Smooth muscle cell of the umbilical artery (primary cell): ENCODE measurements at places on chromosomes 1 and 21. TPM values are rescaled to one million over a fixed set of nuclear protein-coding genes. Genes with fewer than 3 reads are reported as not detected.

The NEK2 gene
- total RNA-seq: 2.1 and 17.3 TPM in 2 replicates

The TNFAIP8L2 gene
- total RNA-seq: not detected in 2 replicates

The MYOM3 gene
- total RNA-seq: 0.18 and 0.30 TPM in 2 replicates

The PTGFR gene
- total RNA-seq: 34.0 and 58.8 TPM in 2 replicates

The OVAAL gene
- total RNA-seq: not detected in 2 replicates

The INKA2 gene
- 1.2 and 4.7 TPM in 2 replicates for total RNA-seq

The KPRP gene
- total RNA-seq: not detected in 2 replicates

The LCE1A gene
- not detected in 2 replicates for total RNA-seq

The MYCL gene
- total RNA-seq: 1.3 and 2.1 TPM in 2 replicates

The RPF1 gene
- 24.9 and 26.3 TPM in 2 replicates for total RNA-seq

The ATAD3C gene
- total RNA-seq: 0.09 TPM in 1 of 2 replicates, not detected in the other

The MIXL1 gene
- total RNA-seq: not detected in 2 replicates

The FAM151A gene
- not detected in 2 replicates for total RNA-seq

The AKIRIN1 gene
- 56.4 and 82.3 TPM in 2 replicates for total RNA-seq

The TGFBR3 gene
- total RNA-seq: 5.9 and 6.6 TPM in 2 replicates

The ARHGEF2 gene
- total RNA-seq: 90.3 and 107 TPM in 2 replicates

The FLG2 gene
- not detected in 2 replicates for total RNA-seq

The AHCTF1 gene
- total RNA-seq: 27.9 and 48.6 TPM in 2 replicates
